ENCODE measurements at places on chromosomes 1 and 21. TPM values are rescaled to one million over a fixed set of nuclear protein-coding genes. Genes with fewer than 3 reads are reported as not detected.
A peak's percentile ranks its signal among the peaks of the same experiment; 100 is the strongest.

CCDC185 gene
- total RNA-seq = not detected

LCE1B gene
- not detected for total RNA-seq

PTPRU gene
- 3.3 TPM for total RNA-seq

- DNase-seq = no peak
Measured at GRCh38 chr21:35900539-35900938, 159.8 kb downstream of the SETD4 start.

- no peak for DNase-seq
Measured at GRCh38 chr1:228109962-228110488, 926 bp upstream of the MRPL55 start.

- DNase-seq = peak; percentile 3
Measured at GRCh38 chr1:176033474-176033873, 173.6 kb downstream of the COP1 start.
